Neural crest cell (in vitro differentiated cells): ENCODE measurements at places on chromosomes 6 and 20. TPM values are rescaled to one million over a fixed set of nuclear protein-coding genes. Genes with fewer than 3 reads are reported as not detected.

Gene CCDC170
- 0.25 and 0.37 TPM in 2 replicates for total RNA-seq

Gene ZNF165
- total RNA-seq = 0.91 and 0.98 TPM in 2 replicates

Gene OPRL1
- total RNA-seq = 0.93 and 0.96 TPM in 2 replicates

- H3K4me1 ChIP-seq = peaks cover 17% of the 10 kb centered on the region
- no peaks in the 10 kb centered on the region for H3K36me3 ChIP-seq
- no peak overlapping the region for H3K4me3 ChIP-seq
These were observed 29.1 kb downstream of the MRAP2 start for GRCh38 chr6:84062519-84063154.

- no peak overlapping the region for H3K4me3 ChIP-seq
- H3K27ac ChIP-seq = no peak overlapping the region
- no peak for DNase-seq
These were observed 140.2 kb downstream of the PTCHD4 start for GRCh38 chr6:47970826-47971225.

DNA sequence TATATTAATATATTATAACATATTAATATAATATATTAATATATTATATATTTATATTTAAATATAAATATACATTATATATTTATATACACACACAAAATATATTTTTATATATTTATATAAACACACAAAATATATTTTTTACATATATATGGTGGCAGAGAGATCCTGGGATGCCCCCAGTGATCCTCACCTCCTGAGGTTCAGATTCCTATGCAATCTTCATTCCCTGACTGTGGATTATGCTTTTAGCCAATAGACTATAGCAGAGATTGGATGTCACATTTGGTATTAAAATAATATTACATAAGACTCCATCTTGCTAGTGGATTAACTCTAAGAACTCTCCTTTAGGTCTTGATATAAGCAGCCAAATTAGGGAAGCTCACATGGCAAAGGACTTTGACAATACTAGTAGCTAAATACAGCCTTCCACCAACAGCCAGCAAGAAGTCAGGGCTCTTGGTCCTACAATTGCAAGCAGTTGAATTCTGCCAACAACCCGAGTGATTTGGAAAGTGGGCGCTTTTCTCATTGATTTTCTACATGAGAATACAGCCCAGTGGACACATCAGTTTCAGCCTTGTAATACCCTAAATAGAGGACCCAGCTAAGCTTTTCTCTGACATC, 681.0 kb downstream of the C6orf118 start:
- no peaks in the 10 kb centered on the region for H3K27me3 ChIP-seq
- H3K4me1 ChIP-seq = no peaks in the 10 kb centered on the region
- H3K36me3 ChIP-seq = peaks cover 4% of the 10 kb centered on the region
- H3K4me3 ChIP-seq = no peak overlapping the region

DNA sequence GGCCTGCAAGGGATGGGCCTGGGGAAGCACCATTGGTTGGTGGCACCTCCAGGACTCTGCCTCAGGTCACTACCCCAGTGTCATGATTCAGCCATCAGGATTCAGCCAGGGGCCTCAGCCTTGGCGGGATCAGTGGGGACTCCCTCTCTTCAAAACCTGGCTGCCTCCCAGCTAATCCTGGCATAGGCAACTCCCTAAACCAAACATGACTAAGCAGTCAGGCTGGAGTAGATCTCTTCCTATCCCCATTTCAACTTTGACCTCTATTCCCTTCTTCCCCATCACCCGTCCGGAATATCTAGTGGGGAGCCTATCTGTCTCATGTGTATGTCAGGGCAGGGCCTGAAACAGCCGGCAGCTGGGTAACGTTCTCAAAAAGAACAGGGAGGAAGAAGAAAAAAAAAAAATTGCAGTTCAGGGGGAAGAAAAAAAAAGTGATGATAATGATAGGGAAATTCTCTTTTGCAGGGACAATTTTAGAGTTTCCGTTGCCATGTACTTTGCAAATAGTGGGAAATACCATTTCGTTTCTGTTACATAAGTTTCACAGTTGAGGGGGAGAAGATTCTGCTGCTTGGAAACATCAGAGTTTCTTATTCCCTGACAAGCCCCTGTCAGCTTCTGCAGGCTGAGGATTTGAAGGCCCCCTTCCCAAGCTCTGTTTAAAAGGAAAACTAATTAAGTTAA, 4.1 kb upstream of the PREX1 start:
- H3K36me3 ChIP-seq = no peaks in the 10 kb centered on the region
- DNase-seq = no peak
- no peaks in the 10 kb centered on the region for H3K27me3 ChIP-seq
- H3K27ac ChIP-seq = no peak overlapping the region
- H3K4me3 ChIP-seq = peak overlapping the region; percentile 62
- peaks cover 30% of the 10 kb centered on the region for H3K4me1 ChIP-seq

DNA sequence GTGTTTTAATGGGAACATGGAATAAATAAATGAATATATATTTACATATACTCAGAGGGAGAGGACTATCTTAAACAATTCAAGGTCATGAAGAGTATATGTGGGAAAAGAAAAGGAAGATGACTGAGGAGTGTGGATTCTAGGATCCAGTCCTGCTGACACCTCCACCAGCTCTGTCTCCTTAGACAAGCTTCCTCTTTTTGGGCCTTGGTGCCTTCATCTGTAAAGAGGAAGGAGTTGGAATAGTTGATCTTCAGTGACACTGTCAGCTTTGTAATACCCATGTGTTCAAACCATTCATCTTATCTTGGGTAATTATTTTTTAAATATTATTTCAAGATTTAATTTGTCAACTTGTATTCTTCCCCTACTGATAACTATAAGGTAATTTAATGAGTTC, 338.0 kb downstream of the ADGRB3 start:
- H3K27me3 ChIP-seq = no peaks in the 10 kb centered on the region
- no peak overlapping the region for H3K27ac ChIP-seq
- H3K4me1 ChIP-seq = peaks cover 17% of the 10 kb centered on the region
- H3K4me3 ChIP-seq = no peak overlapping the region

GRCh38 chr20:45408646-45409213, 641 bp downstream of the DBNDD2 start:
- no peak overlapping the region for H3K27ac ChIP-seq
- peaks cover 14% of the 10 kb centered on the region for H3K4me1 ChIP-seq
- no peak for DNase-seq
- peaks cover 29% of the 10 kb centered on the region for H3K27me3 ChIP-seq
- H3K4me3 ChIP-seq = peak overlapping the region; percentile 56
